Left ventricle myocardium inferior (tissue), 1 donor: ENCODE measurements at places on chromosomes 16 and 17.

DNA sequence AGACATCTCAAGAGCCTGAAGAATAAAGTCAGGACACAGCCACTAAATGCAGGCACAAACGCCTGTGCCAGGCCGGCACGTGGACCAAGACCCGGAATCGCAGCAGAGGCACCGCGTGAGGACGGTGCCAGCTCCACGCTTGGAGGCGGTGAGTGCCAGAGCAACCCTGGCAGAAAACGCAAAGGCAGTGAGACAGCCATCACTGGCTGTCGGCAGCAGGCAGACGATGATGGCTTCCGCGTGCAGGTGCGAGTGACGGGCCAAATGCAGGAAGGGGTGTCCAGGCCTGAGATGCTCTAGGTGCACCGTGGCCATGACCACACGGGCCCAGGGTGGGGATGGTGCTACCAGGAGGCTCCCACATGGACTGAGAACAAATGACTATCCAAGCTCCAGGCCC lies 78.8 kb downstream of the LMF1 start:
- DNase-seq: no peak

GRCh38 chr16:24488045-24488444 lies 51.3 kb upstream of the RBBP6 start:
- DNase-seq: no peak

GRCh38 chr17:79620207-79621038 lies 9.6 kb upstream of the RBFOX3 start:
- DNase-seq: peak; percentile 4

- DNase-seq: no peak
Observed at GRCh38 chr16:12672986-12673385, 130.7 kb downstream of the CPPED1 start.

DNA sequence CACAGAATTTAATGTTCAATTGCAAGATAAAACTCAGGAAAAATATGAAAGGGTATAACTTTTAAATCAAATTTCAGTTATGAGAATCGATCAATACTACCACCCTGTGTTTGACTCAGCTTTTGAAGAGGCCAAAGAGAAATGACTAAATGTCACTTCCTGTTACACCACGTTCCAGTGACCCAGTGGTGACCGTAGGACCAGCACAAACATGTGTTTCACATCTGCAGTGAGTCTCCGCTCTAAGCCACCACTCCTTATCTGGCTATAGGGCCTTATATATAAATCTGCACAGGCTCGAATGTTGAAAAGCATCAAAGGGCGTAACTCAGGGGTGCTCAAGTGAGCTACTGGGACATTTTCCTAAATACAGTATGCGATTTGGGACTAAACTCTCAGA lies 36.1 kb downstream of the CYB5D2 start:
- no peak for DNase-seq

GRCh38 chr16:59067205-59067604 lies 333.1 kb upstream of the GOT2 start:
- DNase-seq: no peak

DNA sequence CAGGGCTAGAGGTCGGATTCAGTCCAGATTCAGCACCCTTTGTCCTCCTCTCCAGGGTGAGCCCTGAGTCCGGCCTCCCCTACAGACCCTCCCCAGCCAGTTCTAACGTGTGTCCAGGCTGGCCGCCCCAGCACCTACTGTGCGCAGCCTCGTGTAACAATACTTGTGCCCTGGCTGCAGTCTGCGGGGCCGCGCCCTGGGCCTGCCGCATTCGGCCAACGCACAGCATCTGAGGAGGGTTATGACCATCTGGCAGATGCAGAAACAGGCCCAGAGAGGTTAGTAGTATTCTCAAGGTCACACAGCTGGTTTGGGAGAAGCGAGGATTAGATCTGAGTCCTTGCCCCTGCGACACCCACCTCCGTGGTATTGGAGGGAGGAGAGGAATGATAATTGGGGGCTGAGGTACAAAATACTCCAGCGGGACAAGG lies 968 bp downstream of the RIPOR1 start:
- DNase-seq: no peak

DNA sequence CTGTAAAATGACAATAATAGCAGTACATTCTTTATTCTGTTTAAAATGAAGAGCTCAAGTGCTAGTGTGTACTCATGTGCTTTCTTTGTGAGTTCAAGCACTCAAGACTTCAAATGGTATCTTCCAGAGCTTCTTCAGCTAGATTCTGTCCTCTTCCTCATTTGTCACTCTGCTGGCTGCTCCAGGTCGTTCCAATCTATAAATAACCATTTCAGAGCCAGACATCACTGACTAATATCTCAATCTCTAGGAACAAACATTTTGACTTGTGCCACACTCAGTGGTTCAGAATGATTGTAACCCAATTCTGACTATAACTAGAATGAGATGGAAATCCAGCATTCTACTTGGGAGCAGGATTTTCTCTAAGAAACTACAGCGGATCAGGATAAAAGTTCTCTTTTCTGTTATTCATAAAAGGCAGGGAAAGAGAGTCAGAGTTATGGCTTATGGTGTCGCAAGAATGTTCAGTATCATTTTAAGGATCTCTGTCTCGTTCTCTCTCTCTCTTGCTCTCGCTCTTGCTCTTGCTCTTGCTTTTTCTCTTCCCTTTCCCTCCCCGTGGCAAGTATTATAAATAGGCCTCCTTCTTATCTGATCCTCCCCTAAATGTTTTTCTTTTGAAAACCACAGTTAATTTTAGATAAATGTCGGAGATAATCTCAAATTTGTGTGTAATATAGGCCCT lies 116.3 kb upstream of the MAF start:
- no peak for DNase-seq
